ENCODE measurements at places on chromosomes 2 and 18.

GRCh38 chr18:36449451-36449850 lies 151.9 kb downstream of the FHOD3 start:
- no peak for DNase-seq

DNA sequence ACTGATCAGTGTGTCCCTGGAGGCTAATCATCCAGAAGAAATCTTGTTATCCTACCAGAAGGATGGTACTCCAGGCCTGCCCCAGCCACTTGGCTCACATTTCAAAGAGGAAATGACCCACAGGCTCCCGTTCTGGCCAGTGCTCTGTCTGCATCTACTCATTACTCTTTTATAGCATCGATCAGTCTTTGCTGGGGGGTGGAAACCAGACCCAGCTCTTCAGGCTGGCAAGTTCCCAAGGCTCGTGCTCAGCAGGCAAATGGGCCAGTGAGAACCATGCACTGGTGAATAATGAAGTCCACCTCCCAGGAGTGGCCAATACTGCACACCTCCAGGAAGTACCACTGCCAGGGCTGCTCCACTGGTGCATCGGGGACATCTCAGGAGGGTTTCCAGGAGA lies 38.8 kb downstream of the DNER start:
- DNase-seq, result no peak

GRCh38 chr2:111967018-111967417 lies 68.6 kb downstream of the MERTK start:
- no peak for DNase-seq

GRCh38 chr2:217167531-217167930 lies 307.7 kb upstream of the TNP1 start:
- DNase-seq, result no peak

DNA sequence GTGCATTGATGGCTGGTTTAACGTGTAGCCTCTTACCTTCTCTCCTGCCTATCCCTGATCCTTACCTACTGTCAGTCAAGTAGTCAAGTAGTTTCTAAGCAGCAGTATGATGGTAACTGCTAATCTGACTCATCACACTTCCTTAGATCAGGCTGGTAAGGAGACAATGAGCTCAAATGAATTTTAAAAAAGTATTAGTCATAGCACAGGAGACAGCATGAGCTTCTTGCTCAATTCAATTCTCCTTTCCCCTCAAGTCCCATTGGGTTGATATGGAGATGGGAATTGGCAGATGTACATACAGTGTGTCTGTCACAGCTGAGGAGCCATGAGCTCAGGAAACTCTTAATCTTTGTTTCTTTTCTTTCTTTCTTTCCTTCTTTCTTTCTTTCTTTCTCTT lies 799.7 kb downstream of the LRP1B start:
- DNase-seq, result no peak

DNA sequence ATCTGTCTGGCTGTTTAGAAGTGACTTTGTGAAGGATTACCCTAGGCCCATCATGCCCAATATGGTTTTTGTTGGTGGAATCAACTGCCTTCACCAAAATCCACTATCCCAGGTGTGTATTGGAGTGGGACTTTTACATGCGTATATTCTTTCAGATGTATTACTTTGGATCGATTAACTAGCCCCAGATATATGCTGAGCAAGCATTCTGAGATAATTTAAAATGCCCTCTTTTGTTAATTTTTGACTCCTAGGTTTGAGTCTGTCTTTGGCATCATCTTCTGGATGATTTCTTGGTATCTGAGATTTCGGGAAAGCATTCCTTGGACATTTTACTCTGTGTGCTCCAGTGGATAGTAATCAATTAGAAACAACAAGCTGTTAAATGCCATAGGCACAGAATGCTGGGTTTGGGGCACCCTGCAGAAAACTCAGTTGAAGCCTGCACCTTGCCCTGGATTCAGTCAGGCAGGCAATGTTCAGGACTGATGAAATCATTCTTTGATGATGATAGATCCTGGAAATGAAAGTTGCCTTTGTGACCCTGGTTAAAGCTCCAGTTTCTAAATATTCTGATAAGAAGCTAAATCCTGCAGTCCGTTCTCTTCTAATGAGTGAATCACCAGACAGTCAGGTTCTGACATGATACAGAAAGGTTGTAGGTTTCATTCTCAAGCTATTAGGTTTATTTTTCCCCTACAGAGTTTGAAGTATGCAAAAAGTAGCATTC lies 1.1 kb downstream of the UGT1A1 start:
- no peak for DNase-seq

DNA sequence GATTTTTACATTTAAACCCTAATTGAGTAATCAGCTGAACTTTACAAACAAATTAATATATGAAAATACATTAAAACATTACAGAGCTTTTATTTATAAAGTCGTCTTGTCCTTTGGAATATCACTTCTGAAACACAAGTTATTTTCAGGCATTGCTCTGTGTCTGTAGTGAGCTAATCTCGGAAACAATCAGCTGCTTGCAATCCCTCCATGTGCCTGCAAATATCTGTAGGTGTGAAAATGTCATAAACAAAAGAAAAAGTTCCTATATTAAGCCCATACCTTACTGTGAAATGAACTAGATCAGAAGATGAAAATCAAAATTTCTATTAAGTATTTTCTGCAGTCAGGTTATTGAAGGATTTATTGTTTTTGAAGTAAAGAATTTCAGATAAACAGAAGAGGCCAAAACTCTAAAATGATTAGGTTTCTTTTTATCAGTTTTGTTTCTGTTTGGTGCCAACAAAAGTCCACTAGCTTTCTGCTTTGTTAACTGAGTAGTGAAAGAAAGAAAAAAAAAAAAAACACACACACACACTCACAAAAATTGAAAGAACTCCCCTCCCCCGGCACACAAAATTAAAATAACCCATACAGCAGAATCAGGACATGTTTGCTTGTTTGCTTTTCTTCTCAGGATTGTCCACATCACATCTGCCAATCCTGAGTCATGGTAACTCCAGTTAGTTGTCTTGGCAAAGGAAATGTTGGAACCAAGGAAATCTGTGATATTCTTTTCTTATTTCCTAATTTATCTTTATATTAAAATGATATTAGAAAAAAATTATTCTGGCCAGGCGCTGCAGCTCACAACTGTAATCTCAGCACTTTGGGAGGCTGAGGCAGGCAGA lies 627.0 kb upstream of the SLC39A10 start:
- no peak for DNase-seq

DNA sequence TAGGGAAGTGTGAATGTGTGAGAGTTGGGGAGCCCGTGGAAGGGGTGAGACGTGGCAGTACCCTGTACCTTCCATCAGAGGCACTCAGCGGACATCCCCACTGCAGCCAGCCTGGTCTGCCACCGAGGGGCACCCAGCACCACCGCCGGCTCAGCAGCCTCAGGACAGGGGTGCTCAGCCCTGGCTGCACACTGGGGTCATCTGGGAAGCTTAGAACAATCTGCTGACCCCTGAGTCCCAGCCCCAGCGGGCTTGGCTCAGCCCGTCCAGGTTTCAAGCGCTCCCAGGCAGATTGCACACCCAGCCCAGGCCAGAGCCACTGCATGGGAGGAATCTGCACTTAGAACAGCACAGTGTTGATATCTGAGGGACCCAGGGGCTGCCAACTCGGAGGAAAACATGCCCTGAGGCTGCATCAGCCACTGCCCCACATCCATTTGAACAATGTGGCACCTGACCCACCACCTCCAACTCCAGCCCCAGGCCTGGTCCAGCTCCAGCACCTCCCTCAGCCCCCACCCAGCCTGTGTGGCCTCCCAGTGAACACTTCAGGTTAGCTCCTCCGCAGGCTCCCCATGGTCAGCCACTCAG lies 147.1 kb upstream of the OTOS start:
- DNase-seq, result no peak

- no peak for DNase-seq
These were observed 914.8 kb downstream of the DCDC2C start for GRCh38 chr2:4618141-4618540.

All from C1 segment of cervical spinal cord (tissue), 14 donors.